ENCODE measurements at places on chromosomes 4 and X. TPM values are rescaled to one million over a fixed set of nuclear protein-coding genes. Genes with fewer than 3 reads are reported as not detected.

SHROOM2 gene
- 8.5 TPM for total RNA-seq

GRCh38 chr4:88107406-88108107 is 50.9 kb downstream of the ABCG2 start:
- peaks cover 22% of the 10 kb centered on the region for H3K4me1 ChIP-seq
- H3K27ac ChIP-seq = peak overlapping the region; percentile 57
- H3K4me3 ChIP-seq = no peak overlapping the region
- DNase-seq = peak; percentile 50
- H3K36me3 ChIP-seq = no peaks in the 10 kb centered on the region

EDNRA gene
- 35.7 TPM for total RNA-seq

PFKFB1 gene
- 2.1 TPM for total RNA-seq

IL2 gene
- not detected for total RNA-seq

GRCh38 chrX:87664381-87664780 is 146.8 kb downstream of the KLHL4 start:
- no peak overlapping the region for H3K27ac ChIP-seq
- no peaks in the 10 kb centered on the region for H3K27me3 ChIP-seq
- no peaks in the 10 kb centered on the region for H3K4me1 ChIP-seq

ZDHHC15 gene
- total RNA-seq = 1.00 TPM

- H3K4me3 ChIP-seq = no peak overlapping the region
- no peaks in the 10 kb centered on the region for H3K36me3 ChIP-seq
- no peak for DNase-seq
- H3K27ac ChIP-seq = no peak overlapping the region
Observed at GRCh38 chr4:116400480-116400879, 684.9 kb downstream of the TRAM1L1 start.

PLS3 gene
- 315 TPM for total RNA-seq

NDST4 gene
- 0.12 TPM for total RNA-seq

HSFX2 gene
- total RNA-seq = not detected

Data from hepatocyte (in vitro differentiated cells).